ENCODE measurements at places on chromosomes 11 and 22. TPM values are rescaled to one million over a fixed set of nuclear protein-coding genes. Genes with fewer than 3 reads are reported as not detected.

DNA sequence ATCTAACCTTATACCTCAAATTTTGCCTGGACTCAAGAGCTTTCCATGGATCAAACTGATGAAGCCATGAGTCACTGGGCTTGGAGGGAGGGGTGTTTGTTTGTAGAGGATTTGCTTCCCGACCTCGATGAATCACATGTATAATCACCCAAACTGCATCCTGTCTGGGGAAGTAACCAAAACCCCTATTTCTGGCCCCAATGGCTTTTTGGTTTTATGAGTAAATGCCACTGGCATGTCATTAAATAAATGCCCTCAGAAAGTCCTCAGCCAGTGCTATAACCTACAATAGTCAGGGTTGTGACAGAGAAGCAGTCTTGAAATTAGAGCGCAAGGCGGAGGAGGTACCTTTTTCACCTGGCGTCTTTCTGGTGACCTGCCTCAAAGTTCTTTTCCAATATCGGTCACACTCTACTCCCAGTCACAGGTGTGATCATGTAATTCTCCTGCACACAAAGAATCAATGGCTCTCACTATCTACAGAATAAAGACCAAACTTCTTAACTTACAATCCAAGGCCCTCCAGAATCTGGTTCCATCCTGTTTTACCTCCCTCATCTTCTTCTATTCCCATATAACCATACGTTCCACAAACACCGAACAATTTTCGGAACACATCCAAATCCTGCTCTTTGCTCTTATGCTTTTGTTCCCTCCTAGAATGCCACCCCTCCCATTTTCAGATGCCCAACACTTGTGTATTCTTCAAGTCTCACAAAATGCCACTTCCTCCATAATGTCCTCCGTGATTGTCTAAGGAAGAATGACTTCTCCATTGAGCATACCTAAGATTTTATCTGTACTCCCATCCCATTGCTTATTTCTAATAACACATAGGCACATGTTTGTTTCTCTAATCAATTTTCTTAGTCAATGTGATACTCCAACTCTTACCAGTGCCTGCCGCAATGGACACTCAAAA is 81.3 kb upstream of the BLID start:
- no peak for DNase-seq

- no peak for DNase-seq
Observed at GRCh38 chr11:1129611-1130160, 28.1 kb upstream of the MUC5AC start.

The GUCY1A2 gene
- not detected for total RNA-seq

The CRELD2 gene
- 46.8 TPM for total RNA-seq

The CDC42BPG gene
- 0.05 TPM for total RNA-seq

Data from activated CD4-positive, alpha-beta T cell treated with anti-CD3 and anti-CD28 coated beads, Interleukin-2, amount 10 ng/mL, durations not matched to agents 24 days and 14 days (primary cell).